ENCODE measurements at places on chromosomes 5 and 9.
A peak's percentile ranks its signal among the peaks of the same experiment; 100 is the strongest.

DNA sequence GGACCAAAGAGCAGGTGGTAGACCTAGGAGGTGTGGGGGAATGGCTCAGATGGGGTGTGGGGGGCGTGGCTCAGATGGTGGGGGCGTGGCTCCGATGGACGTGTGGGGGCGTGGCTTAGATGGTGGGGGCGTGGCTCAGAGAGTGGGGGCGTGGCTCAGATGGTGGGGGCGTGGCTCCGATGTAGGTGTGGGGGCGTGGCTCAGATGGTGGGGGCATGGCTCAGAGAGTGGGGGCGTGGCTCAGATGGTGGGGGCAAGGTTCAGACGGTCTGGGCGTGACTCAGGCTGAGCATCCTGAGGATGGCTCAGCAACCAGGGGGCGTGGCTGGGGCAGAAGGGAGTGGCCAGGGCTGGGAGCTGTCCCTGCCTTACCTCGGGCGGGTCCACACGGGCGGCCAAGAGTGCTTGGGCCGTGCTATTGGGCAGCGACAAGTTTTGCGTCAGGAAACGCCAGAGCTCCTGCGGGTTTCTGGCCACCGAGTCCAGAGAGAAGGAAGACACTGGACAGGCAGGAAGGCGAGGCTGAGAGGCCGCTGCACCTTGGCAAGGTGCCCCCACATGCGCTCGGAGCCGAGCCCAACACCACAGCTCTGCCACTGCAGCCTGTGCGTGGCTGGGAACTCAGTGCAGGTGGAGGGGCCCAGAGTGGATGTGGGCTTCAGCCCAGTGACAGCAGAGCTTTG lies 5.9 kb downstream of the ABCA2 start:
- DNase-seq = peak; percentile 64

- no peak for DNase-seq
Observed at GRCh38 chr5:142767911-142768310, 2.3 kb upstream of the ARHGAP26 start.

GRCh38 chr9:1173211-1173610 lies 123.1 kb downstream of the DMRT2 start:
- DNase-seq = no peak

- DNase-seq = no peak
Observed at GRCh38 chr9:36030871-36031270, 5.8 kb upstream of the RECK start.

DNA sequence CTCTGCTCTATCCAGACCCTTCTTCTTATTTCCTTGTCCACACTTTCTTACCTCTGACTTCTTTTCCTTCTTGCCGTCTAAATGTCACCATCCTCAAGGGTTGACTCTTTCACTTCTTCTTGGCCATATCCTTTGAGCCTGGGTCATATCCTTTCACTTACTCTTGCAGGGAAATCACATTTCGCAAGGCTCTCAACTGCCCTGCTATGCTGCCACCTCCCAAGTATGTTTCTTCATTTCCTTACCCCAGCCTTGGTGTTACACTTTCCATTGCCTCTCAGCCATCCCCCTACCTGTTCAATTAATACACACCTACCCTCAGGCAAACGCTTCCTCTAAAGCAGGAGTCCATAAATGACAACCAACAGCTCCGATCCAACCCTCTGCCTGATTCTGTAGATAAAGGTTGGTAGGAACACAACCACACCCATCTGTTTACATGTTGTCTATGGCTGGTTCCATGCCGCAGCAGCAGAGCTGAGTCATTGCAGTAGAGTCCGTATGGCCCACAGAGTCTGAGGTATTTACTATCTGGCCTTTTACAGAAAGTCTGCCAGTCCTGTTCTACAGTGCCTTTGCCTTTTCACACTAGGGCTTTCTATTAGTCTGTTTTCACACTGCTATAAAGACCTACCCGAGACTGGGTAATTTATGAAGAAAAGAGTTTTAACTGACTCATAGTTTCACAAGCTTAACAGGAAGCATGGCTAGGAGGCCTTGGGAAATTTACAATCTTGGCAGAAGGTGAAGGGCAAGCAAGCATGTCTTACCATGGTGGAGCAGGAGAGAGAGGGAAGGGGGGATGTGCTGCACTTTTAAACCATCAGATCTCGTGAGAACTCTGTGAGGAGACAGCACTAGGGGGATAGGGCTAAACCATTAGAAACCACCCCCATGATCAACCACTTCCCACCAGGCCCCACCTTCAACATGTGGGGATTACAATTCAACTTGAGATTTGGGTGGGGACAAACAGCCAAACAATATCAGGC lies 97.9 kb downstream of the SV2C start:
- DNase-seq = no peak

DNA sequence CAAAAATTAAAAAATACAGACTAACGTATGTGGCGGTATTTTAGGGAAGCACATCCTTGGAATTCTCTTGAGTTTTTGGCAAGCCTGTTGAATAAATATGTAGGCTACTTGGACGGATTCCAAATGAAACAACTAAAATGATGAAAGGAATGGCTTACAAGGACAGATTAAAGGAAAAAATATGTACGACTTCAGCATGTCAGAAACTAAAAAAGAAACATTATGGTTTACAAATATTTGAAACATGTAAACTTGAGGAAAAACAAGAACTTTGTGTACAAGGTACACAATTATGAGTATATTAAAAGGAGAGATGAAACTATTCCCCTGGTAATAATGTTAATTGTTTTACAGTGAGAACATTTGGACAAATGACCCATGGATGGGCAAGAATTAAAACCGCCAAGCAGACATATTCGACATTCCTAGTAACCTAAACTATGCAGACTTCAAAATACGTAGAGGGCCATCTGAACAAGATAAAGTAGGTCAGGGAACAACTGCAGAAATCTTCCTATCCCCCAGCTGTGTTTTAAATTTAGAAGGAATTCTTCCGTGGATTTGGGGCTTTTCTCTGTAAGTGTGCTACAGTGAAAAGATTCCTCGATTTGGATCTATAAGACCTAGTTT lies 12.5 kb downstream of the EDIL3 start:
- no peak for DNase-seq

DNA sequence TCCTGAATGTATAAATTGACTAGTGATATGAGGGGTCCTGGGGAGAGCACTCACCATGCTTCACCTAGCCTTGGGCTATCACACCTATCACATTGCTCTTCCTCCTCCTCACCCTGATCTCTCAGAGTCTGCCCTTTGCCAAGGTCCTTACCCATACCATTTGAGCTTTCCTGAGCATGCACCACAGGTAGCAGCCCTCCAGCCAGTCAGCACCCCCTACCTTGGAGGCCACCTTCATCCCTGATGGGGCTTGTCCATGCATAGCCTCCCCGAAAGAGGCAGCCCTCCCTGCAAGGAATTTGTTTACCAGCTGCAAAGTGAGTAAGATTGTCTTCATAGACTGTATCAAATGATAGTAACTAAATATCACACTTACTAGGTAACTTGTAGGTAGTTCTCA lies 83.1 kb downstream of the ALDH7A1 start:
- DNase-seq = no peak

GRCh38 chr5:124747791-124748686 lies 1.6 kb upstream of the ZNF608 start:
- no peak for DNase-seq

GRCh38 chr5:91125916-91126315 lies 257.2 kb downstream of the ARRDC3 start:
- DNase-seq = no peak

GRCh38 chr5:72015103-72015548 lies 92.1 kb upstream of the MAP1B start:
- DNase-seq = no peak

DNA sequence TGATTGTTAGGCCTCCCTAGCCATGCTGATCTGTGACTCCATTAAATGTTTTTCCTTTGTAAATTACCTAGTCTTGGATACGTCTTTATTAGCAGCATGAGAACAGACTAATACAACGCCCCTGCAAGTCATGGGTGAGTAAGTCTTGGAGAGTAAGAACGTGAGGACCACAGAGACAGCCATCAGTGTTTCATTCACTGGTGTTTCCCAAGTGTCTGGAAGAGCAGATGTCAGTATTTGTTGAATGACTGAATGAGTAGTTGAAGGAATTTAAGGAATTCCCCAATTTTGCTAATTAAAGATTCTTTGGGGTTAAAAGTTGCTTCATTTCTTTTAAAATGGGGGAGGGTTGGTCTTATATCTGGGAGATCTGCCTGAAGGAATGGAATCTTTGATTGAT lies 178.8 kb downstream of the TRIO start:
- DNase-seq = no peak

DNA sequence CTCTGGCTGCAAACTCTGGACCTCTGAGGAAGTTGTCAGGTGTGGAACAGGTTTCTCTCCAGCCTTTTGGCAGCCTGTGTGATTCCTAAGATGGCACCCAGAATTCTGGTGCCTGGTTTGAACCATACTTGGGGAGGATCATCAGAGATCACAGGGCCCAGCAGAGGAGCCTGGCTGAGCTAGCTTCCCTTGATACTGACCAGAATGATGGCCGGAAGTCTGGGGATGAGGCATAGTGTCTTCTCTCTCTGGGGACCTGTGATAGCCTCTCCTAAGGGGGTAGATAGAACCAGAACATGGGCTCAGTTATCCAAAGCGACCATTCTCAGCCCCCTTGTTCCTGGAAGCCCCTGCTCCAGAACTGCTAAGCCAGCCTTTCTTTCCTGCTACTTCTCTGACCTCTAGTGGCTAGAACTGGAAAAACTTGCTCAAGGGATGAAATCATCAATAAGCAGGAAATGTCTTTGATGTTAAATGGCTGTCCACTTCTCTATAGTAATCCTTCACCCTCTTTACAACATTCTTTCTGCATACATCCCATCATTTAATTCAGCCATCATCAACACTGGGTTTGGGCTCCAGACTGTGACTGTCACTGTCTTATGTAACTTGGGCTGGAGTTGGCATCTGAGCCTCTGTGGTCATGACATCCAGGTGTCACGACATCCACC lies 55.1 kb downstream of the C9orf152 start:
- no peak for DNase-seq

GRCh38 chr9:71760901-71761300 lies 7.4 kb downstream of the CEMIP2 start:
- no peak for DNase-seq

GRCh38 chr9:92001244-92001643 lies 51.2 kb upstream of the ROR2 start:
- DNase-seq = no peak

DNA sequence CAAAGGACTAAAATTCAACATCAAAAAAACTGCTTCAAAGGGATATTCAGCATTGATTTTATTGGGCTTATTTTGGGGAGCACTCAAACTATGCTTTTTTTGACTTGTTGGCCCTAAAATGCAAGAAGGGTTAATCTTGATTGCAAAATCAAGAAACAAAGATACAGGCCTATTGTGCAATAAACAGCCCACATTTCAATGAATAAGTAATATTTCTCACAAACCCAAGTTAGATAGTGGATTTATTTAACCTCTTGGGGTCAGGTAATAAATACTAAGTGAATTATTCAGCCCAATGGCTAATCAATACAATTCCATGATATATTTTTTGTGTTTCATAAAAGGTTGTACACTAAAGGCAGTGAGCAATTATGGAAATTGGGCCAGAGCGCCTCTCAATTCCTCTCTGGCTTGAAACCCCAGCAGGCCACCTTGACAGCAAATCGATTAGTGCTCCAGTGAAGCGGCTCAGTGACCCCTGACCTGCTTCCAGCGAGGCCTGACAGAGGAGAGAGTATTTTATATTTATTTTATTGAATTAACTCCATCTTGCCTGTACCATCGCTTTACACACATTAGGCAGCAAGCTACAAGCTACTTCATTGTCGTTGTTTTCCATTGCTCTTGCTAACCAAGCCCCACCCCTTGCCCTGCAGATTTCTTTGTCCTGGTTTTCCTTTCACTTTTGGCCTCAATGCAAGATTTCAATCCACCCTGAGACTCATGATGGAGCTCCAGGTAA lies 65.5 kb downstream of the EBF1 start:
- no peak for DNase-seq

DNA sequence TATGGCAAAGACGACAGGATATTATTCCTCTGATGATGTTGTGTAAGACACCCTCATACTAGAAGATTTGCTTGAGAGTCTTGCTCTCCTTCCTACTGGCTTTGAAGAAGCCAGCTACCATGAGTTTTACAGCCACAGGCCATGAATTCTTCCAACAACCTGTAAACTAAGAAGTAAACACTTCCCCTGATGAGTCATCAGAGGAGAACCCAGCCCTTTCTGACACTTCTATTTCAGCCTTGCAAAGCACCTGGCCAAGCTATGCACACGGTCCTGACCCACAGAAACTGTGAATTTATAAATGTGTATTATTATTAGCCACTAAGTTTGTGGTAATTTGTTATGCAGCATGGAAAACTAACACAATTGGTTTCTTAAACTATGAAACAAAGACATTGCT lies 288.8 kb upstream of the ADAMTSL1 start:
- DNase-seq = no peak

GRCh38 chr5:89342106-89342876 lies 459.3 kb upstream of the MEF2C start:
- no peak for DNase-seq

DNA sequence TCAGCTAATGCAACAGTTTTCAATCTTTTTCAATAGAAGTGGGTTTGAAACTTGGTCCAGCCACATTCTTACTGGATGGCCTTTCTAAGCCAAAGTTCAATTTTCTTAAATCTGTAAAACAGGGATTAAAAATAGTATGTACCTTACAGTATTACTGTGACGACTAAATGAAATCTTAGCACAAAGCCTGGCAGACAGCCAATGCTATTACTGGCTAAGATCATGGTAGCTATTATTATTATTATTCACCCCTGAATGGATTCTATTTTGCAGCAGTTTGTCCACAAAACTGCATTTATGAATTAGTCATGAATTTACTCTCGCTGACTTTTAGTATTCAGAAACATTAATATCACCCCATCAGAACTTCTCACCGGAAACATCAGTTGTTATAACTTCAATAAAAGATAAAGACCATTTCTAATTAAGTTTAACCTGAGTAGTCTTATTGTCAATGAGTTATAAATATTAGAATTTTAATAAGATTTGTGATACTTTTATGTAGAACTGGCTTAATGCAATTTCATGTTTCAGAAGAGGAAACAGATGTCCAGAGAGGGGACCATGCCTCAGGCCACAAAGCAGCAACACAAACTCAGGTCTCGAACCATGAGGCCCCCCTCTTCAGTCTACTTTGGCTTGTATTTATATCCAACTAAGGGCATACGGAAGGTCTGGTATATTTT lies 468.2 kb downstream of the ARHGEF28 start:
- DNase-seq = no peak

GRCh38 chr9:94168203-94169000 lies 84.1 kb downstream of the PTPDC1 start:
- no peak for DNase-seq

- no peak for DNase-seq
Observed at GRCh38 chr9:135476561-135477355, 2.8 kb upstream of the PPP1R26 start.

- DNase-seq = no peak
Observed at GRCh38 chr5:26024774-26025173, 1013.6 kb downstream of the CDH9 start.

- no peak for DNase-seq
Observed at GRCh38 chr9:133552236-133552635, 17.7 kb downstream of the ADAMTSL2 start.

All from stimulated activated CD4-positive, alpha-beta T cell treated with anti-CD3 and anti-CD28 coated beads, Interleukin-4, amount 100 ng/mL, for 4 hours (primary cell).